ENCODE measurements at places on chromosomes 16 and 17.

DNA sequence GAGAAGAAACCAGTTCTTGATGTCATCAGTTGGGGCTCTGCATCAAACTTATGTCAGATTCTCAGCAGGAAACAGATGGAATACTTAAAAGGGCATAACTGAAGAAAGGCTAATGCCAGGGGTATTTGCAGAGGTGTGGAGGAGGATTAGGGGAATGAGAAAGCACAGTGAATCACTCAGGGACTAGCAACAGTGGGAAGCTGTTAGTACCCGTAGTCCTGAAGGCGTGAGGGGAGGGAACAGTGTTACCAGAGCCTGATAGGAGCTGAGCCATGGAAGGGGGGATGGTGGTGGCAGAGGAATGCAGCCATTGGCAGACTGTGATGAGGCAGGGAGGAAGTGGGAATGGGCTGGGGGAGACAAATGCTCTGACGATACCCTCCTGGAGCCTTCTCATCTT is 162.3 kb downstream of the UTP18 start:
- DNase-seq: no peak

GRCh38 chr17:44581868-44582267 is 24.6 kb downstream of the FZD2 start:
- peak; percentile 53 for DNase-seq

DNA sequence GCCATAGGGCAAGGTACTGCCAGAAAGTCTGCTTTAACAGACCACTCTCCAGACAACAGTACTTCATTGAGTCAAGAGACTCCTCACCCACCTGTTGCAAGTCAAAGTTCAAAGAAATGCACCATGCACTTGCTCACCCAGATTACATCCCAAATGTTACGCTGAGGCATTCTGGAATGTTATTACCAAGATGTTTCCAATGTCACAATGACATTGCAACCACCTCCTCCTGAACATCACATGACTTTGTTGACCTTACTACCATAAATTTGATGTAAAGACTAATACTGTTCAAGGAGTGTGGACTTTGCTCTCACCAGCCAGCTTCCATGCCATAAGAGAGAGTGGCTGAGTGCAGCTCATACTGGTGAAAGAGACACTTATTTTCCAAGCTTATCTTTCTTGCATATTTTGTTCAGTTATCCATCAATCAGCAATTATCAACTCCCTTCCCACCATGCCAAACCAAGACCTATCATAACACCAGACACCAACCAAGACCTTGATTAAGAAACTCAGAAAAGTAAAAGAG is 58.5 kb upstream of the BCAR1 start:
- DNase-seq: no peak

DNA sequence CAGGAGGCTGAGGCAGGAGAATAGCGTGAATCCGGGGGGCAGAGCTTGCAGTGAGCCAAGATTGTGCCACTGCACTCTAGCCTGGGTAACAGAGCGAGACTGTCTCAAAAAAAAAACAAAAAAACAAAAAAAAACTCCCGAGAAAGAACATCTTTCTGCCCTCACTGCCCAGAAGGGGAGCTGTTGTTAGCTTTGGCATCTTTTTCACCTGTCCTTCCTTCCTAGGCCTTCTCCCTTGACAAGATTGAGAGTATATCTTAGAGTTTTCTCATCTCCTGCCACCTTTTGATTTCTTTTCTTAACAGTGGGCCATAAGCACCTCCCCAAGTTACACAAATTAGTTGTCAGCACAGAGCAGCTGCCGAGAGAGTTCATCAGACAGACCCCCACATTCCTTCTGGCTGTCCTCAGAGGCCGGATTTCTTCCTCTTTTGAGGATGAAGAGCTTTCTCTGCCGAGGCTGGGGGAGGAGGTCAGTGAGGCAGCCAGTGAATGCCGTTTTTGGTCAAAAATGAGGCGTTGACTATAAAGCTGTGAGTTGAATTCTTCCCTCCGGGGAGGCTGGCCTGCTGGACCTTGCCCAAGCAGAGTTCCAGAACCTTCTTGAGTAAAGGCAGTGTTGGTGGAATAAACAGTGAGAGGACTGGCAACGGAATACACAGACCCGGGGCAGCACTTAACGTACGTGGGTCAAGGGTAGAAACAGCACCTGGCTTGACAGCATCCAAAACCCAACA is 127.0 kb downstream of the ABCC6 start:
- no peak for DNase-seq

- DNase-seq: no peak
These were observed 248.2 kb upstream of the MAF start for GRCh38 chr16:79848719-79849118.

- peak; percentile 97 for DNase-seq
These were observed 17.6 kb downstream of the ZNF213 start for GRCh38 chr16:3152277-3152990.

DNA sequence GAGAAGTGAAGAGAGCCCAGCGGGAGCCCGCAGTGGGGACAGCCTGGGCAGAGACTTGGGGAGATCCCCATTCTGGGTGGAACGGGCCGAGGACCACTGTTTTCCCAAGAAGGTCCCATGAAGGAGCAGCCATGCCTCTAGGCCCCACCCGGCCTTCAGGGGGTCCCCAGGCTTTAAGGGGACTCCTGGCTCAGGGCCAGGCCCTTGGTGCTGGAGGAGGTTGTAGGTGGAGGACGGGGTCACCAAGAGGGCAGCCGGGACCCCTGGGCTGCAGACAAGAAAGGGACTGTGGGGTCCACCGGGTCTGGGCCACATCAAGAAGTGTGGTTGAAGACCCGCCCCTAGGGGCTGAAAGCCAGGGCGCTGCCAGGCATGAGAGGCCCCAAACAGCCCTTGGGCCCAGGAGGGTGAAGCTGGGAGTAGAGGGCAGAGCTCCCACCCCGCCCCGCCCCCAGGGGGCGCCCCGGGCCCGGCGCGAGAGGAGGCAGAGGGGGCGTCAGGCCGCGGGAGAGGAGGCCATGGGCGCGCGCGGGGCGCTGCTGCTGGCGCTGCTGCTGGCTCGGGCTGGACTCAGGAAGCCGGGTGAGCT is at the start of gene PRSS21:
PRSS21 (plus strand) TSS at position 487 of the 589 bp plus-strand sequence; CDS start at position 519, 32 bp downstream.
- DNase-seq: peak; percentile 81

- peak; percentile 65 for DNase-seq
These were observed 31.2 kb upstream of the BCAR1 start for GRCh38 chr16:75282466-75283281.

DNA sequence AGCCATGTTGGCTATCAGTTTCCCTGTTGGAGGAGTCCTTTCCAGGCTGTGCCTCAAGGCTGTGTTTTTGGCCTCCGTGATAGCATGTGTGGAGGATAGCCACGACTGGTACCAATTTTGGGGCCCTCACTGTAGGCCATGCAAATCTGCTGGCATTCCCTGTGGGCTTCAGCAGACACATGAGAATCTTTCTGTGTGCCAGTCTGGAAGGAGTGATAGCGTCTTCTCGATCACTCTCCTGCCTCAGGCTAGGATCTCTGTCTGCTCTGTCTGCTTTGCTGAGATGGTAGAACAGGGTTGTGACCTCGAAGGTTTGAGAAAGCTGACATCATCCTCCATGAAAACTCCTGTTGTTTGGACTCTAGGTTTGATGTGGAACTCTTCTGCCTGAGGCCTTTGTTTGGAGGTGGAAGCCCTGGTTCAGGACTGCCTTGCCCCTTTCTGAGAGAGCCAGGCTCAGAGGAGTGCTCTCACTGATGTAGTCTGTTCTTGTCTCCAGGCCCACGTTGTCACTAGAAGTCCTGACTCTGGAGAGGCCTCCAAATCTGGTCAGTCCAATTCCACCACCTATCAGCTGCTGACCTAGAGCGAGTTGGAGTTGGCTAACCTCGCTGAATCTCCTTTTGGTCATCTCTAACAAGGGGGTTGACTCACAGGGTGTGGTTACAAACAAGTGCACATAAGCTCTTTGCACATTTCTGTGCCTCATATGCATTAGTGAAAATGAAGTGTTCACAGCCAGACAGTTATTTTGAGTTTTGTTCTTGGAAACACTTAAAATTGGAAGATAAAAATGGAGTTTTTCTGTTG is 12.1 kb upstream of the EDC4 start:
- DNase-seq: no peak

DNA sequence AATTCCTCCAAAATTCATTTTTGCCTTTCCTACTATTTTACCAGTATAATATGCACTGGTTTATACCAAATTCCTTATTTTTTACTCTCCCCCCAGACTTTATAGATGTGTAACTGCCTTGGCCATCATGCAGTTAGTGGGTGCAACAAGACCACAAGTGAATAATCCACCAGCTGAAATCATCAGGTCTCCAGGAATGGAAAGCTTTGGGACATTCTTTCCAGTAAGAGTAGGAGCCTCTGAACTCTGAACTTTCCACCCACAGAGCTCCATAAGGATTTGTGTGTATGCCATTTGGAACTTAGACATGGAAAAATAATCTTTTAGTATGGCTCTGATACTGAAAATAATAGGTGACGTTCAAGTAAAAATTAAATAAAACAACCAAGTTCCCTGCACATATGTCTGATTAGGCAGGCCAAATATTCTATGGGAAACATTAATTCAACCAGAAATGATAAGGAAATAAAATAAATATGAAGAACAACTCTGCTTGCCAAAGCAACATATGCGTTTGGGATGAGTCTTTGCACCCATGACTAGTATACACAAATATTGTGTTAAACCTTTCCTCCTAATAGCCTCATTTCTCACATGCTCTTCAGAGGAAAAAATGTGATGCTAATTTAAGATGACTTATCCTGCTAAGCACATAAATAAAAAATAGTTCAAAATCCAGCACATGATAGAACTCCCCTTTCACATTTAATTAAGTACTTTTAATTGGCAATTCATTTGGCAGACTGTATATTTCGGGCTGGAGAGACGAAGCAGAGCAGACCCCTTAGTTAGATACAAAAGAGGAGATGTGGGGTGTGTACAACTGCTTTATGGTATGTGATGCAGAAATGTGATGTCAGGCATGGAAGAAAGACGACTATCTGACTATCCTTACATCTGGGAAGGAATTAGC is 11.6 kb upstream of the LYRM9 start:
- DNase-seq: no peak

DNA sequence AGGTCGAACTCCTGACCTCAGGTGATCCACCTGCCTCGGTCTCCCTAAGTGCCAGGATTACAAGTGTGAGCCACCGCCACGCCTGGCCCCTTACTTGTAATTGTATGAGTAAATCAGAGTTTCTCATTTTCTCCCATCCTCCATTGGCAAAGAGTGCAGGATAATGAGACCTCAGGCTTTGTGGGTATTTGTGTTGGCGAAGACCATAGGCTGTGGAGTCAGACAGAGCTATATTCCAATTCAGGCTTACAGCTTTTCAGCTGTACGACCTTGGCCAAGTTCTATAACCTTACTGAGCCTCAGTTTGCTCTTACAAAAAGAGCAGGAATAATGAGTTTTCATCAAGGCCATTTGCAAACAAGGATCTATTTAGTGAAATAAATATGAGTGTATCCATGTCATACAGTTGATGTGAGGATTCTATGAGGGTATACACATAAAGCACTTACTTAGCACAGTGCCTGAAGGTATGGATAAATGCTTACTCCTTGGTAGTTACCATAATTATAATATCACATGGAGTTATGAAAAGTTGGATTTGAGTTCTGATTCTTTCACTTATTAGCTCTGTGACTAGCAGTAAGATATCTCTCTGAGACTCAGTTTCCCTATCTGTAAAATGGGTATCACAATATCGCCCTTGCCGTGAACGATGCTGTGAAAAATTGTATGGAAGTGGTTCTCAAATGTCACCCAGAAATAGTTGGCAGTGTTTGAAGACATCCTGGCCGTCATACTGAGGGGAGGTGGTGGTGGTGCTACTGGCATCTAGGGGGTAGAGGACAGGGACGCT is 25.6 kb upstream of the CPPED1 start:
- no peak for DNase-seq

DNA sequence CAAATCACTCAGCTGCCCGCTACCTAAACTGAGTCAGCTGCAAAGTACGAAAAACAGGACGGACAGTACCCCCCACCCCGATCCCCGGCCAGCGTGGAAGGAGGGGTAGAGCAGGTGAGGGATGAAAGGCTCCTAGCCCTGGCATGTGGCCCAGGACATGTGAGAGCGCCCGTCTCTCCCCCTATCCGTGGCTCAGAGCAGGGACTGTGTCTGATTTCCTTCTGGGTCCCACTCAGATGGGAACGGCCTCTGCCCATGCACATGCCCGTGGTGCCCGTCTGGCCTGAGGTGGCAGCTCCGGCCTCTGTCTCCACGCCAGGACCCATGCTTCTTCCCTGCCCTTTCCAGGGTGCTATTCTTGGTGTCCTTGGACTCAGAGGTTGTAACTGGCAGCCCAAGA is 30.2 kb upstream of the RASD1 start:
- no peak for DNase-seq

- DNase-seq: no peak
These were observed 7.1 kb upstream of the SGF29 start for GRCh38 chr16:28546626-28547025.

GRCh38 chr16:51666074-51666473 is 515.0 kb upstream of the SALL1 start:
- no peak for DNase-seq

DNA sequence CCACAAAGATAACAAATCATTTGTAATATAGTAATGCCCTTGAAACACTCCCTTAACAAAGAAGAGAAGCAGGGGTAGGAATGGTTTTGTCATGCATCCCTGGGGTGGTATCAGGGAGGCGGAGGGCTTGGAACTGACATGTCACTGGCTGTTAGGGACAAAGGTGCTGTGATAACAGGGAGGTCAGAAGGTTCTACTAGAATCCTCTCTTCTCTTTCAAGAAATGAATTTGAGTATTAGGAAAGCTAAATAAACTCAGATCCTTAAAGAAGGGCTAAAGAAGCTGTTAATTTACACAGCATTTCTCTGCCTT is 65.4 kb upstream of the ADAMTS18 start:
- DNase-seq: no peak

- no peak for DNase-seq
These were observed 85.3 kb upstream of the NSRP1 start for GRCh38 chr17:30031214-30031869.

DNA sequence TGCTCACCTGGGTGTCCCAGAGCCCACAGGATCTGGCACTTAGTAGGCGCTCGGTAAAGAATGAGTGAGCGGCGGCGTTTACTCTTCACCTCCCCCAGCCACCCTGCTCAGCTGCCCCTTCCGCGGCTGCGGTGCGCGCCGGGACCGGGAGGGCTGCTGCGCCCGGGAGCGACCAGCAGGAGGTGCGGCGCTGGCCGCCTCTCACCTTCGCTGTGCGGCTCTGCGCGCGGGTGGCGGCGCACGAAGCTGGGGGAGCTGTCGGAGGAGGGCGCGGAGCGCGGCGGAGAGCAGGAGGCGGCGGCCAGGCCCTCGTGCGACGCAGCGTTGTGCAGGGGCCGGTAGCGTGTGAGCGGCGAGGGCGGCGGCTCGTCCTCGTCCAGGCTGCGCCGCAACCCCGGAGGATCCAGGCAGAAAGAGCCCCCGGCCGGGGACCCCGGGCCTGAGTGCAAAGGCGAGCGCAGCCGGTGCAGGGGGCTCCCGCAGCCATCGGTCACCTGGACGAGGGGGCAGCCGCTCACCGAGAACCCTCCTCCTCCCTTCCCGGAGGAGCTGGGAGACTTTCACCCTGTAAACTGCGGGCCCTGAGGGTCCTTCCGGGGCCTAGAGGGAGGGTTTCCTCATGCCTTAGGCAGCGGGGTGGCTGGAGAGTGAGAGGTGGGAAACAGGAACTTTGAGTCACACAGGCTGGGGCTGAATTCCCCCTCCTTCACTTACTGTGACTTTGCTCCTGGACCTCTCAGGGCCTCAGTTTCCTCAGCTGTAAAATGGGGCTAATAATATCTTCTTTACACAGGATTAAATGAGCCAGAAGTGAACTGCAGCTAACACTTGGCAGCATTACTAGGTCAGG is 12.5 kb downstream of the SAMD14 start:
- DNase-seq: peak; percentile 74

- DNase-seq: peak; percentile 42
These were observed 5.8 kb downstream of the WIPF2 start for GRCh38 chr17:40224718-40225550.

Data from NCI-H82 (cell line).